Kidney (tissue), 22 donors: ENCODE measurements at places on chromosomes 13 and 19.

- peak; percentile 46 for DNase-seq
Measured at GRCh38 chr13:79245937-79246577, 160.0 kb downstream of the RBM26 start.

DNA sequence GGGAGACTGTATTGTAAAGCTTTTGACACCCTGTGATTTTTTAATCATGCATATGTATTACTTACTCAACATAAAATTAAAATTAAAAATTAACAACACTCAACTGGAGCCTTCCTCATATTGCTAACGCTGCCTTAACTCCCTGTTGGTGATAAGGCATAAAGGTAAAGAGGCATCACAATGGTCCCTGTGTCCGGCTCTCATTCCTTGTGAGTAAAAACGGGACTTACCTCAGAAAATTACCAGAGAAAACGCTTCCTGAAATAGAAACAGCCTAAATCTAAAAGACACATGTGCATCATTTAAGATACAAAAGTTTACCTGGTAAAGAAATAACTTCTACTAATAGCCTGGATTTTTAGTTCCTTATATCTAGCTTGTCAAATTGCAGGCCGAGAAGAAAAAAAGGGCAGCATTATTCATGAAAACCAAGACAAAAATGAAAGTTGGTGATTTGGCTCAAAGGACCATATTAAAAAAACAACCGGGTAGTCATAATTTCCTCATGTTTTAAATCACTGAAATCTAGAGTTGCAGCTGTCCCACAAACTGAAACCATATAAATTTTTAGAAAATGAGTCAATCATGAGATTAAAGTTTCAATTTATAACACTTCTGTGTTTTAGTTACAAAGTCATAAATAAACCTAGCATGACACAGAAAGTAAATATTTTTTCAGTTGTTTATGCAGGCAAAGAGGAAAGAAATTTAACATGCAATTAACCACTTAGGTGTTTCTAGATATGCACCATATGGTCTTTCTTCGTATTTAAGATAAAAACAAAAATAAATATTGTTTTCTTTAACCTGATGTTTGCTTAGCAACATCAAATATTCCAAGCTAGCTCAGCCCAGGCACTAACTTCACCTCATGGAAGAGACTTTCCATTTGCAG, 94.7 kb downstream of the MIPEP start:
- no peak for DNase-seq

GRCh38 chr13:23751195-23751594, 138.0 kb downstream of the MIPEP start:
- no peak for DNase-seq

GRCh38 chr19:46065486-46066071, 24.8 kb upstream of the IGFL4 start:
- DNase-seq, result no peak

DNA sequence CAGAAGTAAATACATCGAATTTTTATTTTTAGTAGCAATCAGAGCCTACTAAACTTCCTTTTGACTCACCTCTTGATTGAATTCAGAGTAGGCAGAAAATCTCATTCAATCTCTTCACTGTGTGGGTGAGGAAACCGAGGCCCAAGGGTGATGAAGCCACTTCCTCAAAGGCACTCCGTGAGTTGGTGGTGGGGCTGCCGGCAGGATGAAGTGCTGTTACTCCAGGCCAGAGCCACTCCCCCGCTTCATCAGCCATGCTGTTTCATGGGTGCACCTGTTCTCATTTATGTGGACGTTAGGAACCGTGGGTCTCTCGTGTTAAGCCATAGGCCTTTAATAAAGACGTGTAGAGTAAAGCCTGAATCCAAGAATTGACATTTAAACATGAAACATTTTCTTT, 13.2 kb downstream of the ING1 start:
- DNase-seq, result no peak

DNA sequence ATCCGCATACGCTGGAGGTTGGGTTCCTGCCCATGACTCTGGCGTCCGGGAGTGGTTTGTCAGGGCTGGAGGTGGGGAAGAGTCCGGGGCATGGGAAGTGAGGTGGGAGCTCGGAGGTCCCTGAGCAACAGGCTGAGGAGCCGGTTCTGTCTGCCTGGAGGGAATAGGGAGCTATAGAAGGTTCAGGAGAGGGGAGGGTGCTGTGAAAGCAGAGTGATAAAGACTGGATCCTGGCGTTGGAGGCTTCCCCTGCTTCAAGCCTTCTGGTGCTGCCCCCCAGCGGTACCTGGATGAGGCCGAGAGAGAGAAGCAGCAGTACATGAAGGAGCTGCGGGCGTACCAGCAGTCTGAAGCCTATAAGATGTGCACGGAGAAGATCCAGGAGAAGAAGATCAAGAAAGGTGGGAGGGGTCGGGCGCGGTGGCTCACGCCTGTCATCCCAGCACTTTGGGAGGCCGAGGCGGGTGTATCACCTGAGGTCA, 2.6 kb downstream of the HMG20B start:
- no peak for DNase-seq

- DNase-seq, result no peak
Measured at GRCh38 chr13:91369441-91369831, 21.9 kb downstream of the MIR17HG start.

- DNase-seq, result peak; percentile 96
Measured at GRCh38 chr19:6021878-6022569, 44.1 kb upstream of the RANBP3 start.

- DNase-seq, result no peak
Measured at GRCh38 chr19:30587869-30588268, 215.7 kb downstream of the ZNF536 start.

DNA sequence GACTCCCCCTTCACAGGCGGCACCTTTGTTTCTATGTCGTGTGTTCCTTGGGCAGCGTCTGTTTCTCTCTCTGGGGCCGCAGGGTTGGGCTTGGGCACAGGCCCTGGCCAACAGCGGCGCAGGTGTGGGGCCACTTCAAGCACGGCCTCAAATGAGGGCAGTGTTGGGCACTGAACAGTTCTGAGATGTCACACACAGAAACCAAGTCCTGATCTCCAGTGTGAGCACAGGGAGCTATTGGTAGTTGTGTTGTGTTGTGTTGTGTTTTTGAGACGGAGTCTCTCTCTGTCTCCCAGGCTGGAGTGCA, 42.7 kb downstream of the GATAD2A start:
- no peak for DNase-seq

- no peak for DNase-seq
Measured at GRCh38 chr13:110270507-110270906, 36.5 kb downstream of the COL4A1 start.

DNA sequence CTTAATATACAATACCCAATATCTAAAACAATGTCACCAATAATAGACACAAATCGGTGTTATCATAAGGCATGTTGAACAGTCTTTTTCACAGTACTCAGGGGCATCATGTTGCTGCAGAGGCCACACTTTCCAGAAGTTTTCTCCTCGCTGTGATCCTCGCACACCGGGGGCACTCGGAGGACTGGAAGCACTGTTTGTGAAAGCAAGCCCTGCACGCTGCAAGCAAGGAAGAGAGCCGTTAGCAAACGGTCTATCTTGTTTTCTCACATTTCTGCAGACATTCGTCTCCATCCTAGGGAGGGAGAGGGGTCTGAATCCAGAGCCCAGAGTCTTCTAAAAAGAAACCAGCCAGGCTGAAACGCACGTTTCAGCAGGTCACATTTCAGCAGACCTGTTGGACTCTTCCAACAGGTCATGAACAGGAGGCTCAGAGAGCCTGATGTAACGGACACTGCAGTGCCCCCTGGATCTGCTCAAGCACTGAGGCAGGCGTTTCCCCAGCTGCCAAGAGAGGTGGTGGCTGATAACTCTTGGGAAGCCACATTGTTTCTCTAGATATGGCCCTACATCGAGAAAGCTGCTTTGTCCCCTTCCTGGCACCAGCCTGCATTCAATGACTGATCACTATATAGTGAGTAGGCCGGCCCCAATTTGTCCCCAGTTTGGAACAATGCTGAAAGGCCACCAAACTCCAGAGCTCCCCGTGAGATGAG, 43.6 kb downstream of the RUBCNL start:
- no peak for DNase-seq

DNA sequence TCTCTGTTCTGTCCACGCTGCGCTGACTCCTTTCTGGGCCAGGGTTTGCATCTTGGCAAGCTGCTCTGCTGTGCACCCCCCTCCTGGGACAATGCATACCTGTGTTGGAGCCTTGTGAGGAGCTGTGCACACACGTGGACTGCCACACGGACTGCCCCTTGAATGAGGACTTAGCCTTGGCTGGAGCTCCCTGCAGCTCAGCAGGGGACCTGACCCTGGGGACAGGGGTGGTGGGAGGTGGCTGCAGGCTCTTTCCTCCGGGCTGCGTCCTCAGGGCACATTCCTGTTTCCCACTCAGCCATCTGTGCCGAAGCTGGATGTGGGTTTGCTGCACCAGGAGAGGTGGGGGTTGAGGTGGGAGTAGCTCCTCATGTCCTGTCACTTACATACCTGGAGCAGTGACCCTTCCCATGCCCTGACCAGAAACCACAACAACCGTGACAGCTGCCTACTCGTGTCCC, 8.2 kb downstream of the RAB11B start:
- peak; percentile 87 for DNase-seq

- no peak for DNase-seq
Measured at GRCh38 chr13:43285933-43286597, 262.7 kb downstream of the DNAJC15 start.

- no peak for DNase-seq
Measured at GRCh38 chr19:39236527-39236926, 8.3 kb downstream of the IFNL3 start.

DNA sequence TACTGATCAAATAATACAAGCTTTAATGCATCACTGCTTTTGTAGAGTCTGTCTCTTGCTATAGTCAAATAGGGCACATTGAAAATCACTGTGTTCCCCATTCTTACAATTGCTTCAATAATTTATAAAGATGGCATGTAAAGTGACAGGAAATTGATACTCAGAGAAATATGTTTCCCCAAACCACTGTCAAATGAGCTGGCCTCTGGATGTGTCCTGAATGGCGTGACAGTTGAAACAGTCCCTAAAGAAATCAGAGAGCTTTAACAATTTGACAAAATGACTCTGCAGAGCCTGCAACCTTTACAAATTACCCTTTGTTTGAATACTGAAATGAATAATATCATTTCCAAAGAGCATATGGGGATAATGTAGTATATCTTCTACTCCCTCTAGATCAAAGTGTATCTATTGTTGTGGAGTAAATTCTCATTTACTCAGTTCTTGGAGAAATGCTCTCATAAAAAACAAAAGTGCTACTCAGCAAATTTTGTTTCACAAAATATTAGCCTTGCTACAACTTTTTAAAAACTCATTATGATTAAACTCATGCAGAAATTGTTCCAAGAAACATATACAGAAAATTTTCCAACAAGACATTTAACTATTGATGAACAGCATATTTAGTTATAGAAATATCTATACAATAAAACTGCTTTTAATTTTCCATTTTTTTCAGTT, 763.2 kb upstream of the SPRY2 start:
- no peak for DNase-seq

DNA sequence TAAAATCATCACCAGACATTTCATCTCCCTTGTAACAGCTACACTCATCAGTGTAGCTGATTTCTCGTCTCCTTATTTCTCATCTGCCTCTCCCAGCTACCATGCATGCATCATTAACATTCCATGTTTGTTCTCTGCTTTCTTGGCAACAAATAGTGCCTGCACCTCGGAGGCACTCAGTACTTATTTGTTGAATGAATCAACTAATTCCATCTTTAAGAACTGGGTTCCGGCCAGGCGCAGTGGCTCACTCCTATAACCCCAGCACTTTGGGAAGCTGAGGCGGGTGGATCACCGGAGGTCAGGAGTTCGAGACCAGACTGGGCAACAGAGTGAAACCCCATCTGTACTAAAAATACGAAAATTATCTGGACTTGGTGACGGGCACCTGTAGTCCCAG, 63.9 kb upstream of the GTF3A start:
- DNase-seq, result no peak

DNA sequence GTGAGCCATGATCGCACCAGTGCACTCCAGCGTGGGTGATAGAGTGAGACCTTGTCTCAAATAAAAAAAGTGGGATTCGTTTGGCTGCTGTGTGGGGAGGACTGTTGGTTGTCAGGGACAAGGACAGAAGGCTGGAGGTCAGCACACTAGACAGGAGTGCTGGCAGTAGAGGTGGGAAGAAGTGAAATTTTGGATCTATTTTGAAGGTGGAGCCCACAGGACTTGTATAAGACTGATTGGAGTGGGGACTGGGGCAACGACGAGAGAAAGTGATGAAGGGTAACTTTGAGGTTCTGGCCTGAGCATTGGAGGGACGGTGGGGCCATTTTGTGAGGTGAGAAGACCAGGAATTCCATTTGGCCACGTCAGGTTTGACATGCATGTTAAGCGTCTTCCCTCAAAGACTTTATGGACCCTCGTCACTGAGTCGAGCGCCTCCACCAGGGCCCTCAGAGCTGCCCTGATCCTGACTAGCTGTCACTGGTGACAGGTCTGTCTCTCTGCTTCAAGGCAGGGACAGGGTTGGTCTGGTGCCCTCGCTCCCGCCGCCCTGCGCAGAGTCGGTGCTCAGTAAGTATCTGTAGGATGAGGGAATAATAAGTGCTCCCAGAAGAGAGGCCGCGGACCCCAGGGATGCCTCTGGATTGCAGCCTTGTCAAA, 673 bp downstream of the CTU1 start:
- no peak for DNase-seq

GRCh38 chr19:43782689-43783231, 2.0 kb upstream of the KCNN4 start:
- DNase-seq, result no peak

GRCh38 chr13:74444864-74445479, 310.8 kb upstream of the KLF12 start:
- DNase-seq, result no peak

DNA sequence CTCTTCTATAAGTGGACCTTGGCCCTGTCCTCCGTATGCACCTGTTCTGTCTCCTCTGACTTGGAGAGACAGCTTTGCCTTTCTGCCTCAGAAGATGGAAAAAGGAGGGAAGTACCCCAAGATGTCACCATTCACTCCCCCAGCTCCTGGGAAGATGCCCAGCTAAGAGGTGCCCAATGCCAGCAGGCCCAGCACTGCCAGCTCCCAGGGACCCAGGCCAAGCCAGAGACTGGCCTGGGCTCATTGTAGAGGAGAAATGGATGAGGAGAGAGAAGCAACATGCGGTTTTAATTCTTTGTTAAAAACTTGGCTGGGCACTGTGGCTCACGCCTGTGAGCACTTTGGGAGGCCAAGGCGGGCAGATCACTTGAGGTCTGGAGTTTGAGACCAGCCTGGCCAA, 111.5 kb upstream of the ZNF507 start:
- no peak for DNase-seq

GRCh38 chr19:47507012-47507411, 7.9 kb downstream of the NAPA start:
- DNase-seq, result peak; percentile 82
